GM18507 (cell line): ENCODE measurements at places on chromosomes 1 and 21.

GRCh38 chr1:20008391-20008841 lies 29.0 kb upstream of the PLA2G2A start:
- DNase-seq = no peak

- peak; percentile 20 for DNase-seq
Observed at GRCh38 chr1:17581389-17582123, 42.1 kb downstream of the ARHGEF10L start.

DNA sequence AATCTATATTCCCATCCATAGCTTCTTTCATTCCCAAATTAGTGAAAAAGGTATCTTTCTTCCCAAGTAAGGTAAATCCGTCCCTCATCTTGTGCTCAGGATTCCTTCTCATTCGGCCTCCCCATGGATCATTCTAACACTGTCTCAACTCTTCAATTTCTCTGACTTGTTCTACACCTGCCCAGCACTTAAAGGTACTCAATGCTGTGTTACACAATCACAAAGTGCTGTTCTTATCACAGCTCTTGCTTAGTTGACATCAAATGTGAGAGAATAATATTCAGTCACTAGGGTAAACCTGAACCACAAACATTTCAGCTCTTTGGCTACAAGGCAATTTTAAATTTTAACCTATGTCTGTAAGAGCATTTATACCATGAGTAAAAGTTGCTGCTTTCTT lies 94.8 kb downstream of the DIRAS3 start:
- DNase-seq = no peak

- DNase-seq = no peak
Observed at GRCh38 chr1:3680488-3681230, 28.3 kb downstream of the TP73 start.

GRCh38 chr1:42689912-42690311 lies 7.7 kb downstream of the YBX1 start:
- DNase-seq = no peak

- DNase-seq = no peak
Observed at GRCh38 chr1:63758791-63759190, 15.0 kb upstream of the ROR1 start.

- DNase-seq = no peak
Observed at GRCh38 chr1:119537966-119538365, 31.0 kb downstream of the HSD3B1 start.

DNA sequence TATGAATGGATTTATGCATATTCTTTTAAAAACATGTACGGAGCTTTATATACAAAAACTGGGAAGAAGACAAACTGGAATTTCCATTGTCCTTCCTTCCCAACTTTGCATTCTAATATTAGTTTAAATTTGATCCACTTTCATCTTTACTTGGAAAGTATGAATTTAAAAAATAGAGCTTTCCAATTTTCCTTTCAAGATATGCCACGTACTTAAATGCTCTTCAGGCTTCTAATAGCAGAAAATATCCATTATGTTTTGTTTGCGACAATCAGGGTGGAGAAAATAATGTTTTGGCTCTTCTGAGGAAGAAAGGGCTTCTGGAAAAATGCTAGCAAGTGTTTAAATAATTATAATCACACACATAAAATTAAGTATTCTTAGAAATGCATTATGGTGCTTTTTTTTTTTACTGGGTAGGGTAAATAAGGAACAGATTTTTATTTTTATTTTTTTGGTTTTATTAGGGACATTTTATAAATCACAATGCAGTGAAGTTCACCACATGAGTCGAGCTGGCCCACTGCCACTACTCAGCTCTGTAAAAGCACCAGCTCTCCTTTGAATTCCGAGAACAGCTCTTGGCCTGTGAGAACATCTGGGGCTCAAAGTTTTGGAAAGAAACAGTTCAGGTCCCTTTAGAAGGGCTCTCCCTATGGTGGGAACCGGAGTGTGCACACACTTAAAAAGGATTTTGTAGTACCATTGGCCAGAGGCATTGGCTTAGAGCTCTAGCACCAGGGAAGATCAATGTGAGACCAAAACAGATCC lies 287.4 kb upstream of the LYPLAL1 start:
- DNase-seq = no peak

DNA sequence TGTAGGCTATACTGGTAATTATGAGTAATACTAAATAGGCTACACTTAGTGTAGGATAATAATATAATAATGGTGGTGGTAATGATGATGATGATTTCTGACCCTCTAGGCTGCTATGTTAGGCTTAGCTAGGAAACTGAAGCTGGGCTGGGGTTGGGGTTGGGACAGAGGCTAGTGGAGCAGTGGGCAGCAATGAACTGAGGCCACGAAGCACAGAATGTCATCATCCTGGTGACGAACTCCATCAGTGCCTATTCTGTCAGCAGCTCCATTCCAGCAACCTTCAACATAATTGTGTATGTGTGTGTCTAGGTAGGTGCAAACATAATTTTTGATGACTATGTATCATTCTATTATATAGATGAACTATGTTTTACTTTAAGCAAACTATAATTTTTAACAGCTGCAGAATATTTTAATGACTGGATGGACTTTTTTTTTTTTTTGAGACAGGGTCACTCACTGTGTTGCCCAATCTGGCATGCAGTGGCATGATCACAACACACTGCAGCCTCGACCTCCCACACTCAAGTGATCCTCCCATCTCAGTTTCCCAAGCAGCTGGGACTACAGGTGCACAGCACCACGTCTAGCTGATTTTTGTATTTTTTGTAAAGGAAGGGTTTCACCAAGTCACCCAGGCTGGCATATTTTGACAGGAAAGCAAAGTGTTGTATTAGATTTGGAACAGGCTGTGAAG lies 12.9 kb upstream of the CLIC4 start:
- no peak for DNase-seq

- DNase-seq = no peak
Observed at GRCh38 chr1:100499194-100499811, 38.6 kb upstream of the GPR88 start.

DNA sequence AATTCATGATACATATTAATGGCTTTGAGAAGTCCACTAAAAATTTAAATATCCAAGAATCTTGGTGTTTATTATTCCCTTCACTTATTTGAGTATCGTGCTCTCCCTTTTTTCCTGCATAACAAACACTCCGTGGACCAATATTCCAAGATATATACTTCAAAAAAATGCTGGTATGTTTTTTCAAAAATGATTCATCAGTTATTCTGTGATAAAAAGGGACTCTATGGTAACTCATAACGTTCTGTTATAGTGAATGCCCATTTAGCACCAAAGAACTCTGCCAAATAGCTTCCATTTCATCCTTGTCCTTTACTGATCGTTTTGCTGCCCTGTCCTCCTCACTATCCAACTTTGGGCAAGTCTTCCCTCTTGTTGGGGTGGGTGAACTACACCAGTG lies 12.9 kb downstream of the GIPC2 start:
- no peak for DNase-seq

DNA sequence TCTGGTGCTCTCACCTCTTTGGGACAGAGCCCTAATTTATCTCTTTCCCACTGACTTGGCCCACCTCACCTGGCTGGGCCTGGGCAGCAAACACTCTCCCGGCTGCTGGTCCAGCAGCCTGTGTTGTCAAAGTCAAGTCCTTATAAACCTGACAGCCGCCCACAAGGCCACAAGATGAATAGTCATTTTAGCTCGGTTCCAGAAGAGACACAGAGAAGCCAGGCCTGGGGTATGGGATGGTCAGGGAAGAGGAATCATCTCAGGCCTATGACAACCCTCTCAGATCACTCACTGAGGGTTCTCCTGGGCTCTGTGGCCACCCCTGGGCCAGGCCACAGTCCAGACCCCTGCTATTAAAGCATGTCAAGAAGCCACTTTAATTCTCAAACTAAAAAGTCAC lies 158.5 kb downstream of the FOXD2 start:
- DNase-seq = no peak

DNA sequence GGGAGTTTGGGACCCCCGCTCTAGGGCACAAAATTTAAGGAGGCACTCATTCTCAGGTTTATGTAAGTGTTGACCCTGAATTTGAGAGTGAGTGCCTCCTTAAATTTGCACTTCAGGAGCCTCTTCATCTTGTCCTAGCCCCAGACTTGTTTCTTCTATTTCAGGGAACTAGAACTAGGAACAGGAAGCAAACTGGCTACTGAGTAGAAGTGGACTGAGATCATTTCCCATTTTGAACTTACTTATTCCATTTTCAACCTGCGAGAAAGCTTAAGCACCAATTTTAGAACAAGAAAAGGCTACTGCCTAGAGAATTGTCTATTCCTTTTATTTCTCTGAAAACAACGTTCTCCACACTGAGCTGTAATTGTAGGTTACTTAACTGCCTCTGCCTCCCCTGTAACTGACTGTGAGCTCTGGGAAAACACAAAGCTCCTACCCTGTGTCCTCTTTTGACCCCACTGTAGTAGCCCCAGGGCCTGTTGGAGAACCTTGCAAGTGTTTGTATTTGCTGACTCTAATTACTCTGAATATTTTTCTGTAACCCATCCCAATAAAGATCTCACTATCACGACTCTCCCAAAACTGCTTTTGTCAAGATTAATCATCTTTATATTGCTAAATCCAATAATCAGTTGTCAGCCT lies 2.5 kb downstream of the PPT1 start:
- DNase-seq = no peak

- no peak for DNase-seq
Observed at GRCh38 chr21:38842079-38842478, 36.4 kb downstream of the ETS2 start.

DNA sequence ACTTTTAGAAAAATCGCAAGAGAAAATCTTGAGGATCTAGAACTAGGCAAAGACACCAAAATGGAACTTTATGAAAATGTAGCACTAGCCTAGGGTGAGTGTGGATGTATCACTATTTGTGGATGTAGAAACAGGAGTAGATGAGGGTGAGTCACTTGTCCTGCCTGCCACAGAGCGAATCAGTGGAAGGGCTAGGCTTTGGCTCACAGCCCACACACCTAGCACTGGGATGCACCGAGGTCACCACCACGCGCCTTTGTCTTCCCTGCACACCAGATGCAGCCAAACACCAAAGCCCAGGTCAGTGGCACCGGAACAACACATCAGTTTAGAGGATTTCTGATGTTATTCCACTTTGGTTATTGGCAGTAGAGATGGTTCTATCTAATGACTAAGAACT lies 38.2 kb downstream of the PKNOX1 start:
- no peak for DNase-seq

- DNase-seq = no peak
Observed at GRCh38 chr1:233675893-233676292, 62.0 kb downstream of the KCNK1 start.

DNA sequence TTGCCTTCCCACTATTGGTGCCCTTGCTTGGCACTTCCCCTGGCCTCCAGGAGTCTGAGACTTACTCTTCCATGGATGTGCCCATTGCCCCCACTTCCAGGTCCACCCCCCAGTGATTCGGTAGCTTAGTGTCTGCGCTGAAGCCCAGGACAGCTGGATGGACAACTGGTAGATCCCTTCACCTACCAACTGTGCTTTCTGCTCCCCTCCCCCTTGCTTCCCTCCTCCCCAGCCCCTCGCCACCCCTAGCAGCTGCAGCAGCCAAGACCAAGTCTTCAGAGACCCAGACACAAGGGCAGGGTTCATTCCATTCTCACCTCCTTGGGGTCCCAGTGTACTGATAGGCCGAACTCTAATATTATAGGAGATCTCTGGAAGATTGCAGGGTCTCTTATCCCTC lies 6.9 kb downstream of the LMNA start:
- no peak for DNase-seq

DNA sequence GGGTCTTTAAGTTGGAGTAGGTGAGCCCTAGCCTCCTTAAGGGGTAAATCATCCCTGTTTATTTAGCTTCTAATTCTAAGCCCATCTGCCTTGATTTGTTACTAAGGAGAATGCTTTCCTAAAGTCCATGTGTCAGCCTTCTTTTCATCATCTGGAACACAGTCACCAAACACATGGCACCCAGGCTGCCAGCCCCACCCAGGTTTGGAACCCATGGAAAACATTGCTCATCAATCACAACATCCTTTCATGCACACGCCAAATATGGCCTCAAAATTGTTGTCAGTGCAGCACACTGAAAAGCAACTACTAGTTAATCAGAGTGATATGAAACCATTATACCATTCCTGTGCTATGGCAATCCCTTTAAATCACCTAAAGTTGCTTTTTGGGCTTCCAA lies 386.7 kb upstream of the ESRRG start:
- no peak for DNase-seq

DNA sequence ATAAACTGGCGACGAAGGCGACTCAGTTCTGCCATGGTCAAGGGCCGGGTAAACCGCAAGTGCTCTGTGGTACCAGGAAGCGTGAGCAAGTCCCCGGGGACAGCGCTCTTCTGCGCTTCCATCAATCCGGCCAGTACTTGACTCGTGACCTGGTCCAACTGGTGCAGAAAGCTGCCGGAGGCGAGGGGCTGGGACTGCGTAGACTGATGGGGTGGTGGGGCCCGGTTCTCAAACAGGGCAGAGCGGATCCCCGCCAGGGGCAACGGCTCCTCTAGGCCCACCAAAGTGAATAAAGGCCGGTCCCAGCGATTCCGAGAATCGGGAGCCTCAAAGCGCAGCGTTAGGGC lies 852 bp downstream of the KTI12 start:
- DNase-seq = no peak

GRCh38 chr1:180153032-180153431 lies 1.6 kb upstream of the QSOX1 start:
- no peak for DNase-seq

DNA sequence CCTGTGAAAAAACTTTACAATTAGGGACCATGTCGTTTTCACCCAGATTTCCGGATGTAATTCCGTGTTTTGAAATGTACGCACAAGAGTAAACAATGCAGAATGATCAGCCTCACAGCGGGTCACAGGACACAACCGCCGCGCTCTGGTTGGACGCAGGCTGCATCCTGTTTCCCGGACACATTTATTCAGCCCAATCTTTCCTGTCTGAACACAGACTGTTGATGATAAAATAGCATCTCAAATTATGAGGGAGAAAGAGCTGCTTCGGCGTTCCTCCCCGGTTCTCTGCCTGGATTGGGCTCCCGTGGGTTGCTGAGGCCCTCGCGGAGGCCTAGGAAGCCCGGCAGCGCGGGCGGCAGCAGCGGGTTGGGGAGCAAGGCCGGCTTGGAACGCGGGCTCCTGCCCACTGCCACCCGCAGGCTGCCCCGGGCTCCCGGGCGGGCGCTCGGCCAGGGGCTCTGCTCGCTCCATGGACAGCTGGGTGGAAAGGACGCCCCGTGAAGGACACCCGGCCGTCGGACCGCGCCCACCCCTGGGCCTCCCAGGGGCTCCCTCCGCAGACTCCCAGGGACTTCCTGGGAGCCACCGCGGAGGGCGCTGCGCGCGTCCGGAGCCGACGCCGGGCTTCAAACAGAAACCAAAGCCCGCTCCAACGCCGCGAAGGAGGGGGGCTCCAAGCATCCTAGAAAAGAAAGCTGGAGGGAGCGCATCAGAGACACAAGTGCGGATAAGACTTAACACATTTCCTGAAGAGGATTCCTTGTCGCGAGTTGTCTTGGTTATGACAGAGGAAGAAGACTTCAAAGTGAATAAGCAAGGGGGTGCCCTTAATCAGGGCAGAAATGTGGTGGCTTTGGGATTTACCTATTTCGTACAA lies 122.3 kb downstream of the ESRRG start:
- DNase-seq = no peak

DNA sequence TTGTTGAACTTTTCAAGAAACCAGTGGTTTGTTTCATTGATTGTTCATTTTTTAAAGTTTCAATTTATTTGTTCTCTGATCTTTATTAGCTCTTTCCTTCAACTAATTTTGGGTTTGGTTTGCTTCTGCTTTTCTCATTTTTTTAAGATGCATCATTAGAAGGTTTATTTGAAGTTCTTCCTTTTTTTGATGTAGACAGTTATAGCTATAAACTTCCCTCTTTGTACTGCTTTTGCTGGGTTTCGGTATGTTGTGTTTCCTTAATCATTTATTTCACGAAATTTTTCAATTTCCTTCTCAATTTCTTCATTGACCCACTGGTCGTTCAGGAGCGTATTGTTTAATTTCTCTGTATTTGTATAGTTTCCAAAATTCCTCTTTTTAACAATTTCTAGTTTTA lies 133.3 kb upstream of the GPR52 start:
- no peak for DNase-seq
